ENCODE measurements at places on chromosomes 4 and X. TPM values are rescaled to one million over a fixed set of nuclear protein-coding genes. Genes with fewer than 3 reads are reported as not detected.

GRCh38 chr4:112633477-112634235, 3.1 kb downstream of the ZGRF1 start:
- no peak for DNase-seq

- DNase-seq: no peak
Observed at GRCh38 chrX:18833071-18833731, 125.8 kb downstream of the PPEF1 start.

DNA sequence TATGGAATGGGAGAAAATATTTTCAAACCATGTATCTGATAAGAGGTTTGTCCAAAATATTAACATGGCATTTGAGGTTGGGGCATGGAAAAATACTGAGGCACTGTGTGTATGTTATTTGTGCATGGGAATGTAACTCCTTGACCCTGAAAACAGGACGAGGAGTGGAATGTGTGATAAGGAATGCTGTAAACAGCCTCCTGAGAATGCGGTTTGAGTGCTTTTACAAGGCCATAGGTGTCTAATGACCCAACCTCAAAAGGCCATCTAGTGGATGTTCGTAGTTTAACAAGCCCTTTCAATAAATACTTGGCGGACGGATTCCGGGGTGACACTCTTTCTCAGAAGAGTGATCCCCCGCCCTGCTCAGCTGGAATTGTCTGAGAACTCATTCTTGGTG, 162.9 kb upstream of the USP9X start:
- DNase-seq: peak; percentile 71

- no peak for DNase-seq
Observed at GRCh38 chrX:17519358-17519757, 144.4 kb downstream of the NHS start.

GRCh38 chrX:4944767-4945166, 1231.3 kb upstream of the PRKX start:
- no peak for DNase-seq

DNA sequence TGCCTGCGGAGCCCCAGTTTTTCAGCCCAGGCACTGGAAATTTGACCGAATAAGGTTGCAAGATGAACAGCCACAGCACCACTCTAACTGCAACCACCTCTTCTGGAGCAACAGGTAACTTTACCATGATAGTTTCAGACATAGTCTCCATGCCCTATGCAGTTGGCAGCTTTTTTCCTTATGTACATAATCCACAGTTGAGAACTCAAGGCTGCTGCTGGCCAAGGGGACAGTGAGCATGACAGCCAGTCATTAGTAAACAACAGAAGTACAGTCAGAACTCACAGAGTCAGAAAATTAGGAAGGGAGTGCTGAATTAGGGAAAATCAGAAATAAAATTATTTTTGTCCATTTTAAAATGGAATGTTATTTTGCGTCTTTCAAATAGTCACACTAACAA, 192.7 kb upstream of the NHS start:
- no peak for DNase-seq

- DNase-seq: peak; percentile 15
Observed at GRCh38 chr4:8690216-8691150, 97.9 kb downstream of the CPZ start.

Gene SMIM10
- 1.1 TPM for total RNA-seq

Gene OTUD6A
- total RNA-seq: 0.18 TPM

Gene GRPR
- 28.8 TPM for total RNA-seq

Data from H9 (cell line).